ENCODE measurements at places on chromosomes 6 and 20.
A peak's percentile ranks its signal among the peaks of the same experiment; 100 is the strongest.

DNA sequence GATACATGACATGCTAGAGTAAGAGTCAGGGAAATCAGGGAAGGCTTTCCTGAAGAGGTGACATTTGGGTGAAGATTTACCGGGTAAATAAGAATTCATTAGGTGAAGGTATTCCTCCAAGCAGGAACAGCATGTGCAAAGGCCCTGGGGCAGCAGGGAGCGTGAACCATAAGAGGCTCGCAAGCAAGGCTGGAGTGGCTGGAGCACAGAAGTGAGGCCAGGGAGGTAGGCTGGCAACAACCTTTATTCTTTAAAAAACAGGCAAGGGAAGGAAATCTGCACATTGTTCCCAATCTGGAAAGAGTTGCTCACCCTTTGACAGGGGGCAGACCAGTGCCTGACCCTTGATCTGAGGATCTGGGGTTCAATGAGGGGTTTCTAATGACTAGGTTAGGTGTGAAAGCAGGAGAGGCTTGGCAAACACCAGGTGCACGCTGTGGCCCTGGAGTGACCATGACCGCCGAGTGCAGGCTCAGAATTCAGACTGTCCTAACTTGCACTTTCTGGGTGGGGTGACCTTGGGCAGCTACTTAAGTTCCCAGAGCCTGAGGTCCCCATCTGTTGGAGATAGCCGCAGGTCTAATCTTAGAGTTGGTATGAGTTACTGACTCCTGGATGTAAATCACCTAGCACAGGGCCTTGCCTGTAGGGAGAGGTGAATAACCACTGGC, 1.9 kb downstream of the KIAA1755 start:
- no peak for DNase-seq

GRCh38 chr6:148825492-148825891, 78.7 kb downstream of the UST start:
- DNase-seq, result peak; percentile 28

- DNase-seq, result peak; percentile 16
Observed at GRCh38 chr6:20402092-20402341, 338 bp downstream of the E2F3 start.

- DNase-seq, result peak; percentile 26
Observed at GRCh38 chr6:47306887-47307286, 2.8 kb downstream of the TNFRSF21 start.

- DNase-seq, result no peak
Observed at GRCh38 chr6:158269657-158270056, 42.6 kb upstream of the TULP4 start.

- no peak for DNase-seq
Observed at GRCh38 chr6:163637524-163637923, 223.0 kb downstream of the QKI start.

DNA sequence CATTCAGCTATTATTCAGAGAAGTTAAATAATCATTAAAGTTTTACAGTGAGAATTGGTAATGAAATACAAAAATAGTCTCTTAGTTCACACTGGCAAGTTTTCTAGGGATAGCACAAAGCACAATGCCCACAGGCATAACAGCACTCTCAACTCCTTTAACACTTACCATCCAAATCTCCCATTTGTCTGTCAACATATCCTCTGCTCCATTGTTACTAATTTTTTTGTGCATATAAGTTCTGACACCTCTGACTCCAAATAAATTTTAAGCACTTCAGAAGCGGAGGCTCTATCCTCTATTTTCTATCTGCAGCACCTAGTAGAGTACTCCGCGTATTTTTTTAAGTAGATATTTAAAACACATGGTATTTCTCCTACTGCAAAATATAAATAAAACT, 15.6 kb upstream of the RSPO3 start:
- no peak for DNase-seq

DNA sequence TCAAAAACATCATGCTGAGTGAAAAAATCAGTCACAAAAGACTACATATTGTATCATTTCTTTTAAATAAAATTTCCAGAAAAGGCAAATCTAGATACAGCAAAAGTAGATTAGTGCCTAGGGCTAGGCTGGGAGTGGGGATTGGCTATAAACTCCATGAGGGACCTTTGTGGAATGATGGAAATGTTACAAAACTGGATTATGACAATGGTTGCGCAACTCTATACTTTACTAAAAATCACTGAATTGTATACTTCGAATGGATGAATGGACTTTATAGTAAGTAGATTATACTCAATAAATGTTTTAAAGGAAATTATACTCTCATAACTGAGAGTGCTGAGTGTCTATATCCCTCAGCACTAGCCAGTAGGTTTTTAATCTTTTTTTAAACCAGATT, 4.3 kb downstream of the HMGN3 start:
- no peak for DNase-seq

DNA sequence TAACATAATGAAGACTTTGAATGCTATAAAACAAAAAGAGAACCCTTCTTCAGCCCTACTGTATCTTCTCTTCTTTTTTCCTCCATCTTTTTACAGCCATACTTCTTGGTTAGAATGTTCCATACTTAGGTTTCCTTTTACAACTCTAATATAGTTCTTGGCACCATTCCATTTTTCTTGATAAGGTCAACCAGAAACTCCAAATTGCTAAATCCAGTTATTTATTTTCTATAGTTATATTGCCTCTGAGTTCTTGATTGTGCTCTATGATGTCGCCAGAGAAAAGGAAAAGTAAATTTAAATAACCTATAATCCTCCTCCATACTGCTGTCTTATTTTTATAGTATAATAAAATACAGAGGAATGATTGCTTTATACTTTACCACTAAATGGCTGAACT, 26.7 kb upstream of the COL10A1 start:
- DNase-seq, result peak; percentile 10

- no peak for DNase-seq
Observed at GRCh38 chr6:16759181-16759645, 2.0 kb downstream of the ATXN1 start.

- no peak for DNase-seq
Observed at GRCh38 chr6:74492587-74492986, 713.3 kb downstream of the COL12A1 start.

DNA sequence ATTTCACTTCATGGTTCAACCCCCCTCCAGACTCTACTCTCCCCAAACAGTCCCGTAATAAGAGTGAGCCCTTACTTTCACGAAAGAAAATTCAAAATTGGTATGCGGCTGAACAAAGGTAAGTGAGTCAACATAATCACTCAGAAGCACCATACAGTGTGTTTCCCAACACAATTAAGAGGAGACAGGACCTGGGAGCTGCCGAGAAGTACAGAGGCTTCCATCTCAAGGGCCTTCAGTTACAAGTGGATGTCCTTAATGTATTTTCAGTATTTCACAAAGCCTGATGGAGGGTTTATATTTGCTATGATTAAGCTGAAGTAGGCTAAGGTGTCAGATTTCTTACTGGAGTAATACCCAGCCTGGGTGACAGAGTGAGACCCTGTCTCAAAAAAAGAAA, 51.1 kb downstream of the MYO6 start:
- DNase-seq, result no peak

GRCh38 chr6:7882505-7883257, 27.9 kb downstream of the TXNDC5 start:
- no peak for DNase-seq

- no peak for DNase-seq
Observed at GRCh38 chr6:26124781-26125685, 37.8 kb downstream of the HFE start.

DNA sequence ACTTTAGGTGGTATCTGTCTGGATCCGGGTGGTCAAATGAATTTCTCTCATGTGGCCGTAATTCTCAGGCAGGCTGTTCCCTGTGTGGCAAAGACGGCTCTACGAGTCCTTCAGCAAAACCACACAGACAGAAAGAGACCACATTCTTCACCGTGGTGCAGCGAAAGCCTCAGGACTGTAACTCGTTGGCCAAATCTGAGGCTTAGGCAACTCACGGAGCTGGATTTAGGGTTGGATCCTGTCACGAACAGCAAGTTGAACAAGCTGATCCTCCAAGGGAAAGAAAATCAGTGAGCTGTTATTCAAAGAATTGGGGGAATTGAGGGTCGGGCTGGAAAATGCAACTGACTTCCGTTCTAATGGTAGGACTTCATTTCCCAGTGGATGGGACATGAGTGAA, 167.4 kb downstream of the ZMYND8 start:
- DNase-seq, result peak; percentile 65

GRCh38 chr20:41571006-41571405, 47.2 kb downstream of the CHD6 start:
- no peak for DNase-seq

DNA sequence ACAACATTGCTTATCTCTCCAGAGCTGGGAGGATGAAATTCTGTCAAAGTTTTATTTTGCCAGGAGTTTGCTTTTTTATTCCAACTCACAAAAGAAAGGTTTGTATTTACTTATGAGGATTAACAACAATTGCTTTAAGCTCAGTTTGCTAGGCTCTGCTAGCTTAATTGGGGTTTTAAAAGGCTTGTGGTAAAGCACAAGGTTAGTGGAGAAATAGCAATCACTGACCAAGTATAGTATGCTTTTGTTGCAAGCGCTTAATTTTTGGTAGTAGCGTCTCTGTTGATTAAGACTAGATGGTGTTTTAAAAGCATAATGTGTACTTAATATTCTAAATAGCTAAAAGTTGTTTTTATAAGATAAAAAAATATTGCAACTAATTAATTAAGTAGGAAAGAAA, 45.7 kb downstream of the TINAG start:
- no peak for DNase-seq

GRCh38 chr6:79453558-79454042, 83.6 kb downstream of the LCA5 start:
- peak; percentile 62 for DNase-seq

GRCh38 chr6:241336-241865, 50.9 kb upstream of the DUSP22 start:
- no peak for DNase-seq

DNA sequence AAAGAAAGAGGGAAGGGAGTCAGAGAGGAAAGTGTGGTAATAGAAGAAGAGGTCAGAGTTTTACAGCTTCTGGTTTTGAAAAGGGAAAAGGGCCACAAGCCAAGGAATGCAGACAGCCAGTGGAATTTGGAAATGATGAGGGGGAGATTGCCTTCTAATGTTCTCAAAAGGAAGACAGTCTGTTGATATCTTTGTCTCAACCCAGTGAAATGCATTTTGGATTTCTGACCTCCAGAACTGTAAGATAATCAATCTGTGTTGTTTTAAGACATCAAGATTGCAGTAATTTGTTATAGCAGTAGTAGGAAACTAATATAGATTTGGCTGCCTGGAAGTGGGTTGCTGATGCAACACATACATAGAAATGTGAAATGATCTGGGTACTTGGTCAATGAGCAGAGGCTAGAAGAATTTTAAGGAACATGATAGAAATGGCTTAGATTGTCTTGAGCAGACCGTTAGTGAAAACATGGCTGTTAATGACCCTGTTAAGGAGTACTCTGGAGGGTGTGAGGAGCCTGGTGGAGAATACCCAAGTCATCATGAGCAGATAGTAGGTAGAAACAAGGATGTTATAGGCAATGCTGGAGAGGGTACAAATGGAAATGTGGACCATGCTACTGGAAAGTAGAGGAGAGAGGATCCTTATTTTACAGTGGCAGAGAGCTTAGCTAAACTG, 255.8 kb upstream of the RAB32 start:
- peak; percentile 95 for DNase-seq
